ENCODE measurements at places on chromosomes 3 and 15.

GRCh38 chr3:64257100-64257755 lies 32.0 kb upstream of the PRICKLE2 start:
- DNase-seq, result no peak

- DNase-seq, result no peak
Measured at GRCh38 chr15:73926219-73927002, at the start of gene LOXL1. Gene LOXL1, plus strand, starts transcription at chr15:73926462. Its CDS starts 322 bp downstream, at chr15:73926784.

DNA sequence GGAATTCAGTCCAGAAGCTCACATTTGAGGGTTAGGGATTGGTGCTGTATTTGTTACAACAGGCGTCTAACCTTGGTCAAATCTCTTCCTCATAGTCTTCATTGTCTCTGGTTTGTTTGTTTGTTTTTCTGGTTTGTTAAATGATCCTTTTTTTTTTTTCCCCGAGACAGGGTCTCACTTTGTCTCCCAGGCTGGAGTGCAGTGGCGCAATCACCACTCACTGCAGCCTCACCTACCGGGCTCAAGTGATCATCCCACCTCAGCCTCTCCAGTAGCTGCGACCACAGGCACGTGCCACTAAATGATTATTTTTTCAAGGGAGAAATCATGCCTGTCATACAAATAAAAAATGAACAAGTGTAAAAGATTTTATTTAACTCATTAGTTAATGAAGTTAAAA lies 14.3 kb upstream of the ADPGK start:
- DNase-seq, result no peak

- DNase-seq, result no peak
Measured at GRCh38 chr15:37088436-37088835, 11.9 kb downstream of the MEIS2 start.

GRCh38 chr15:79948095-79948695 lies 22.8 kb downstream of the BCL2A1 start:
- no peak for DNase-seq

DNA sequence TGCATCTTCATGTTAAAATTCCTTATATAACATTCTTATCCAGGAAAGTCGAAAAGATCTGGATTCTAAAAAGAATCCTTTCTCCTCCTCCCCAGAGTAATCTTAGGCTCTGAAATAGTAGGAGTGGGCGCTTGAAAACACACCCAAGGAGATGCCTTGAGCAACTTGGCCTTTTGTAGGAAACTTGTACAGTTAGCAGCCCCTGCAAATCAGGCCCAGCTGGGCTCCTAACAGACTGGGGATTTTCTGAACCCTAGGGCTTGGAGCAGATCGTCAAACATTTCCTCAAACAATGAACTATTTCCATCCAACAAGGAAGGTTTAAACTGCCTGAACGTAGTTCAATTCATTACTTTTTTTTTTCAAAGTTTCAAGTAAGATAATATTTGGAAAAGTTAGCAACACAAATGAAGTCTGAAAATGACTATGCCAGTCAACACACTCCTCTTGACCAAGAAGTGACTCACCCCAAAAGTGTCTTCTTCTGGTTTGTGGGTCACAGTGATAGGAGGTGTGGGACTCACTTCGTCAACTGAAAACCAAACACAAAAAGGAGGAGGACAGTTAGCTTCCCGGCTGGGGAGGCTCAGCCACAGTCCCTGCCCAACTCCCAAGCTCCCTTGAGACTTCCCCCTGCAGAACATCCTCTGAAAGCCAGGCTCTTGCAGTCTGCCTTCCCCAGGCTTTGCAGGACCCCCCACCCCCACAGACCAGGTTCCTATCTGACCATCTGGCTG lies 129.7 kb downstream of the NTRK3 start:
- no peak for DNase-seq

DNA sequence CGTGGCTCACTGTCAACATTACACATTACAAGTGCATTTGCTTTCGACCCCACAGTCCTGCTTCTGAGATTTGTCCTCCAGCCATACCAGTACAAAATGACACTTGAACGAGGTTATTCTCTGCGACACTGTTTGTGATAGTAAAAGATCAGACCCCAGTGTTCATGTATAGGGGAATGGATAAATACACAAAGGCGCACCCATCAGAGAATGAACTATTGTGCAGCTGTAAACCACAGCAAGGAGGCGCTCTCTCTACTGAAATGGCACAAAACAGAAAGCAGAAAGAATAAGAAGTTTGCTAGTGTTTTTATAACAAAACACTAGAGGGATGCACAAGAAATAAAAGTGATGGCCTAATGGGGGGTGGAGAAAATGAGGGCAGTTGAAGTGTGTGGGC lies 4.9 kb upstream of the CHSY1 start:
- no peak for DNase-seq

DNA sequence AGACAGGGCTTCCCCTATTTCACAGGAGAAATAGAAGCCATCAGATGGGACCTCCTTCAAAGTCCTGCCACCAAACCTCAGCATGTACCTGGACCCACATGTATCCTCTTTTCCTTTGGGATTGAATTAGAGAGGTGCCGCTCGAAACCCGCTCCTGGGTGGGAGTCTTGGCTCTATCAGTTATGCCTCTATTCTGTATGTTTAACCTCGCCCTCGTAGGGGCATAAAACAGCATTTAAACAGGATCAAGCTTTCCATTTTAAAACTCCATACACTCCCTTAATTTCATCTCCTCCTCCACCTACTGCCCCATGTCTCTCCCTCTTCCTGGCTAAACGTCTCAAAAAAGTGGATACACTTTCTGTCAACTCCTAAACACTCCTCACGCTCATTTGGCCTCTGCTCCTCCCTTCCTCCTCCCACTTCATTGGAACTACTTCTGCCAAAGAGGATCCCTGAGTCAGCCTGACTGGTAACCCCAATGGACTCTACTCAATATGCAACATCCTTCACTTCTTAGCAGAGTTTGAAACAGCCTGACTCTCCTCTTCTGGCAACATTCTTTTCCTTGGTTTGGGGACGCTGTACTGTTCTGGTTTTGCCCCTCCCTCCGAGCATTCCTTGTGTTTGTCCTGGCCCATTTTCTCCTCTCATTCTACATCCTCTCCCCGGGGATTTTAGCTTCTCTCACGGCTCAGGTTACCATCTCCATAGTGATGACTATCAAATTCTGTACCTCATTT lies 23.0 kb upstream of the MUC20 start:
- DNase-seq, result no peak

GRCh38 chr15:38252481-38253350 lies at the start of gene SPRED1:
Gene SPRED1, plus strand, starts transcription at chr15:38252836. Its CDS starts 350 bp downstream, at chr15:38253186.
- DNase-seq, result no peak

DNA sequence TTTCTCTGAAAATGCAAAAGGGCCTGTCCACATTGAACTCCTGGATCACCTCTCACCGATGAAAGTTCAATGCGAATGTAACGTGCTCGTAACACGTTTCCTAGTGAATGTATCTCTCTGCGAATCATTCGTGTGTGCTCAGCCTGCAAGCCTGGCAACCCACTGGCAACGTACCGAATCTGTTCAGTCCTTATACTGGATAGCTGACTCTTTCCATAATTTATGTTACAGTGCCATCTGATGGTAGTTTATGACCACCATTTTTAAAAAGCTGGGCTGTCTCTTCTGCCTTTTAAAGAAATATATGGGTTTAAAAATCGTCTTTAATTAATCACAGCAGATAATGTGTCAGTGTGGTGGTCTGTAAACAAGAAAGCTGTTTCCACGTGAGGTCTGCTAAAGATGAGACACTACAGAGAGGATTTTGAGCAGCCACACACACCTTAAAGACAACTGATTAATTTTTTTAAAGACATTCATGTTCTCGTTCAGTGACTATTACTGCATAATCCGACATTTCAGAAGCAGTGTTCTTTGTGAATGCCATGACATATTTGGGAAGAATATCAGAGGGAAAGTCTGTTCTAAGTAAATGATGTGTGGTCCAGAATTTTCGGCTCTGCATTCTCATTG lies 69.4 kb upstream of the FOXP1 start:
- no peak for DNase-seq

- no peak for DNase-seq
Measured at GRCh38 chr3:149403443-149403842, 26.0 kb upstream of the TM4SF1 start.

DNA sequence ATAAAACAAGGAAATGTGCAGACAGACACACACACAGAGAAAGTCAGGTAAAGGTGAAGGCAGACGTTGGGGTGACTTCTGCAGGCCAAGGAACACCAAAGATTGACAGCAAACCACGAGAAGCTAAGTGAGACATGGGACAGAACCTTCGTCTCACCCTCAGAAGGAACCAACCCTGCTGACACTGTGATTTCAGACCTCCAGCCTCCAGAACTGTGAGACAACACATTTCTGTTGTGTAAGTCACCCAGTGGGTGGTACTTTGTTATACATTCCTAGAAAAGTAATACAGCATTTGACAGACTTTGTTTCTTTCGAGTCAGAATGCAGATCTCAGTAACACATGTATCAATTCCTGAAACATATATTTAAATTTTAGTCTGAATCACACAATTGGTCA lies 7.1 kb downstream of the WDR72 start:
- DNase-seq, result no peak

- no peak for DNase-seq
Measured at GRCh38 chr15:60589253-60589652, 110.3 kb upstream of the ICE2 start.

DNA sequence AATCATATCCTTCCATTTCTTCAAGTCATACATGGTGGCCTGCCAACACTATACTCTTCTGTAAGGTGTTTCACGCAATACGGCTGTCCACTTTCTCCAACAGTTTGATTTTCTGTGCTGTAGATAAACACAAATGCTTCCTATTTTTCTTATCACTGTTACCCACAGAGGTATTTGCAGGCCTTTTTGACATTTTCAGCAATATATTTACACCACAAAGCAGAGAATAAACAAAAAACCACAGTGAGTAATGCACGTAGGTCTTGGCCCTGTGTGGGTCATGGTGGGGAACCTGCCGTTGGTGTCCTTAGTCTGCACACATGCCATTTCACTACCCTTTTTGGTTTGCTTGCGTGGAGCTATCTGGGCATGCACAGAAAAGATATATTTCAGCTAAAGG lies 59.5 kb downstream of the LRRC28 start:
- DNase-seq, result no peak

GRCh38 chr3:195197765-195198425 lies 73.1 kb downstream of the XXYLT1 start:
- no peak for DNase-seq

- DNase-seq, result no peak
Measured at GRCh38 chr3:113954091-113954685, 6.4 kb downstream of the ZDHHC23 start.

DNA sequence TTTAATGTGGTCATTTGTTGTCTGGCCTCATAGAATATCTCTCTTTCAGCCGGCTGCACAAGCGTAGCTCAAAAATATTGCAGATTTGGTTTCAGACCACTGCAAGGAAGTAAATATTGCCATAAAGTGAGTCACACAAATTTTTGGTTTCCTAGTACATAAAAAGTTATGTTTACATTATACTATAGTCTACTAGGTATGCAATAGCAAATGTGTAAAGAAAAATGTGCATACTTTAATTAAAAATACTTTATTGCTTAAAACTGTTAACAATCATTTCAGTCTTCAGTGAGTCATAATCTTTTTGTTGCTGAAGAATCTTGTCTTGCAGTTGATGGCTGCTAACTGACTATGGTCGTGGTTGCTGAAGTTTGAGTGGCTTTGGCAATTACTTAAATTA lies 425.1 kb upstream of the ROBO1 start:
- no peak for DNase-seq
